ENCODE measurements at places on chromosomes 6 and 20.

DNA sequence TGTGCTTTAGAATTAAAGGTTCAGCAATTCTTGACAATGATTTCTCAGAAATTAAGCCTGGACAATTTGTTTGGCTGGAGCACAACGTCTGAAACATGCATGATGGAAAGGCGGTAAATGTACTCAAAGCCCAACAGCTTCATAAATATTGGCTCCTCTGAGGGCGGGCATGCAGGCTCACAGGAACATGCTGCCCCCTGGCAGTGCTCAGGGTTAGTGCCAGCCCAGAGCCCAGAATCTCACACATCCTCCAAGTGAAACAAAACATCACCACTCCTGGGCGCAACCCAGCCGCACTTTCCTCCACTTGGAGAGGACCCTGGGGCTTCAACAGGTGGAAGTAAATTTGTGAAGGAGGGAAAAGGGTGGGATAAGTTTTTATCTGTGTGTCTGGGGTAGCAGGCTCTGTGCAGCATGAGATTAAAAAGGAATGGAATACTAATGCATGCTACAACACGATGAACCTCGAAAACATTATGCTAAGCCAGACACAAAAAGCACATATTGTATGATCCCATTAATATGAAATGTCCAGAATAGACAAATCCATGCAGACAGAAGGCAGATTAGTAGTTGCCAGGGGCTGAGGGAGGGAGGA is 54.1 kb upstream of the PTPRT start:
- no peak for DNase-seq

- peak; percentile 24 for DNase-seq
Measured at GRCh38 chr6:79818471-79818870, 128.9 kb downstream of the ELOVL4 start.

GRCh38 chr6:42210551-42210950 is 7.1 kb downstream of the MRPS10 start:
- no peak for DNase-seq

GRCh38 chr20:17852323-17852722 is 116.3 kb downstream of the SNX5 start:
- no peak for DNase-seq

DNA sequence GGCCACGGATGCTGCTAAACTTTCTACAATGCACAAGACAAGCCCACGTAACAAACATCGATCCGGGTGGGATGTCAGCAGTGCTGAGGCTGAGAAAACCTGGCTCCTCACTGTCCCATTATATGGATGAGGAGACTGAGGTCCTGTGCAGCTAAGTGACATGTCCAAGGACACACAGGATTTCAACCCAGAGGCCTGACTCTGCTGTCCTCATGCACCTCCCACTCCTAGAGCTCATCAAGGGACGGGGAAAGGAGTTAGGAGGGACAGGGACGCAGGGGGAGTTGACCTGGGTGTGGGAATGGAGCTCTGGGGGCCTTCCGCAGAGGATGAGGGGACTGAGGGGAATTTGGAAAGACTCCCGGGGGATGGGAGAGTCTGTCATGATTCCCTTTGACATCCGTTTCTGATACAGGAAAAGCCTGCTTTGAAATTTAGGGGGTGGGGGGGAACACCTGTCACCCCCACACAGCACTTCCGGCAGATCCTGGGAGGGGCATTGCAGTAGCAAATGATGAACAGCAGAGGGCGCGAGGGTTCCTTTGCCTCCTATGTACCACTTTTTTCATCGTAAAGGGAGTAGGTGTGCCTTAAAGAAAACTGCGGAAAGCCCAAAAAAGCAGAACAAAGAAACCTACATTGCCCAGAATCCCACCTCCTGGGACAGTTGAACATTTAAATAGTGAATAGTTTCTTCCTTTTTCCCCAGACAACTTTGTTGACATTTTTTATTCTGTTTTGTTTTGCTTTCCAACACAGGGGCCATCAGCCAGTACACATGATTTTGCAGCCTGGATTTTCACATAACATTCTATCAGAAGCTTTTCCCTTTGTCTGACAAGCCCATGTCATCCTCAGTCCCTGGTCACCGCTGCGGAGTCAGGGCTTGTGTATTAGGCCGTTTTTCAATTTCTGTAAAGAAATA is 48.6 kb downstream of the SLC2A10 start:
- peak; percentile 59 for DNase-seq

DNA sequence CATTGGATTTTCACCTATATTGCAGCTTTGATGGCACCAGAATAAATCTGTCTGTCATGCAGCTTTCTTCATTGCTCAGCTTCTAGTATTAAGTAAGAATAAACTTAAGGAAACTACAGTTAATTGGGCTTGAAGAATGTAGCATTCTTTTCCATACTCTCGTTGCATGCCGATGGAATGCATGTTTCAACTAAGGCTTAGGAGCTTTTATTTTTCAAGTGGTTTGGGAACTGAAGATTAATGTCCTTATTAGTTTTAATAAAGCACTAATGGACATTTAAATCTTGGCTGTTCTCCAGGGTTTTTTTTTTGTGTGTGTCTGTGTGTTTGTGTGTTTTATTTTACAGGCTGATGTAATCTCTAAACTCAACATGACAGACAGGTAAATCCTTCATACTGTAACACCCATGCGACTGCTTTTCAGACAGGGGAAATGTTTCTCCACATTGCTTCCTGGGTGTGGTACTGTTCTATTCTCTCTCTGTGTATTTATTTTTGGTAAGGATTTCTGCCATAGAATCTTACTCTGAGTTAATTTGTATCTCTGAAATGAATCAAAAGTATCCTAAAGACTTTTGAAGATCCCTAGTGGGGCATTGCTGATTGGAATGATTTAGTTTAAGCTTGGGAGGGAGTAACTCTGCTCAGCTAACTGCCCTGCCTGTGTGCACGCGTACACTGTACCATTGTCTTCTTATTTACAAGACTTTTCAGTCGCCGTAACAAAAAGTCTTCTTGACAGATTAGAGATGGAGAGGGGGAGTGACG is 38.0 kb downstream of the SLC9A8 start:
- DNase-seq, result no peak

- DNase-seq, result no peak
Measured at GRCh38 chr6:61809004-61809595, 476.9 kb downstream of the KHDRBS2 start.

DNA sequence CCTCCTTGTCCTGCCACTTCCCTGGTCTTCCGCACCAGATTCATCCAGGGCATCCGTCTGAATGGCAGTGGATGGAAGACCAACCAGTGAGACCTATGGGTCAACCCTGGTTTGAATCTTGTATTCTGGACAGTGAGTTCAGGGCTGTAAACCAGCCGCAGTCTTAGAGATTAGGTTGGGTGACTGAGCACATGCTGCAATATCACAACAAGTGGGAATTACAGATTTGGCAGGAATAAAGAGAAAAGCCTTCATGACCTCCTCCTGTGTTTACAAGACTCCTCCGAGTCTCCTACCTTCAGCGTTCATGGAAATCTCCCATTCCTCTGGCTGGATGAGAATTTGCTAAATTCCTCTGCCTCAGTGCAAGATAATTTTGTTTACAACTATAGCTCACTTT is 9.9 kb downstream of the ECI2 start:
- peak; percentile 12 for DNase-seq

DNA sequence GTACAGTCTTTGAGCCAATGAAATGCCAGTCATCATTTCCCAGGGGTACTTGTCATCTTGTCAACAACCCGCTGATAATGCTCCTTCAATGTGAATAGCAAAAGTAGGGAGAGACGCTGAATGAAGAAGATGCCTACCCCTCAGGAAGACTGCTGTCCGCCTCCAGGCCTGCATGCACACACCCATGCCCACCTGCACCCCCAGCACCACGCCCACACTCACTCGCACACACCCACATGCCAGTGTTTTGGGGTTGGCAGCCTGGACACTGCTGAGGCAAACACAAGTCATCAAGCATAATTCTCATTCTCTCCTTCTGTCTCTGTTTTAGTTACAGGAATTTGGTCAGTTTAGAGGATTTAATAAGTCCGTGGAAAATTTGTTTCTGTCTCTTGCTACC is 63.6 kb downstream of the SYTL3 start:
- DNase-seq, result no peak

- DNase-seq, result no peak
Measured at GRCh38 chr6:9745476-9745875, 669.4 kb downstream of the TFAP2A start.

GRCh38 chr20:25695532-25696370 is 902 bp downstream of the ZNF337 start:
- peak; percentile 24 for DNase-seq

DNA sequence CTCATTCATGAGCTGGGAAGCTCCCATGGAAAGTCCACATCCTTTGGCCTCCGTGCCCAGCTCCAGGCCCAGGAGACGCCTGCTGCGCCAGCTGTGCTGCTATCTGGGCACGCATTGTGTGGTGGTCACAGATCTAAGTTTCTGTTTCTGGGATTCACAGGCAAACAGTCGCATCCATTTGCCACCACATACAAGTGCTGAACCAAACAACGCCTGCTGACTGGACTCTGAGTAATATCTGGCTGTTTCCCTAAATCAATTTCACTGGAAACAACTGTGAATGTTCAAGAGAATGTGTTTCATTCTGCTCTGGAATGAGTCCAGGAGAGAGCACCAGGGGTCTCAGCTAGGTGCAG is 45.5 kb downstream of the IRF4 start:
- DNase-seq, result peak; percentile 28

GRCh38 chr20:51166489-51166888 is 143.6 kb upstream of the KCNG1 start:
- no peak for DNase-seq

GRCh38 chr6:162970246-162970645 is 242.5 kb downstream of the PACRG start:
- no peak for DNase-seq

GRCh38 chr6:26416288-26416687 is 14.2 kb downstream of the BTN3A1 start:
- DNase-seq, result no peak

- DNase-seq, result no peak
Measured at GRCh38 chr6:33163540-33163939, 28.7 kb downstream of the COL11A2 start.

All from fibroblast of skin of right biceps (primary cell).